ENCODE measurements at places on chromosomes 6 and 20.
A peak's percentile ranks its signal among the peaks of the same experiment; 100 is the strongest.

- no peak for DNase-seq
Measured at GRCh38 chr6:72083976-72084375, 197.6 kb downstream of the RIMS1 start.

DNA sequence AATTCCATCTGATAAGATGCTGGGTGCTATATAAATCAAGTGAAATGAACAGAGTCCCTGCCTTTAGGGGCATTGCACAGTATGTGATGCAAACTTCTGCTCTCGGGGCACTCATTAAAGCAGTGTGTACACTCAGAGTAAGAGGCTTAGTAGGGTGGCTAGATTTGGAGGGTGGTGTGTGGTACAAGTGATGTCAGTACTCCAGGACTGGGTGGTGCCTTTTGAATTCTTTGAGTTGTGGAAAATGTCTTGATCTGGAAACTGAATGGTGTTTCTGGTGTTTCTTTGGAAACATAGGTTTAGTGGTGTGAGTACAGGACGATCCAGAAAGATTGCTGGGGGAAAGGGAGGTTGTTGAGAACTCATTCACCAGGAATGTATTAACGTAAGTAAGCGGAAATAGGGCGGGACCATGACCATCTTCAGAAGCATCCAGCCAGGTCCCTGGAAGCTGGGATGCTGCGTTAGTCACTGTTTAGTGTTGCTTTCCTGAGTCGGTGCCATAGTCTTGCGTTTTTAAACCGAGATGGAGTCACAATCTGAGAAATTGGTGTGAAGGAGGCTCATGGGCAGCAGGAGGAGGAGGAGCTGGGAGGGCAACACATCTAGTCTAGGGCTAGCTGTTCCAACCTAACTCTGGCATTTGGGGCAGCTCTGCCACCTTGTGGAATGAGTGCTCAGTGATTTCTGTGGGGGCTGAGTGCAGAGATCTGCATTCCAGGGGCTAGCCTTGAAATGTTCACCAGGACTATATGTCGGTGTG lies 70.3 kb downstream of the SCAND1 start:
- DNase-seq: peak; percentile 16

DNA sequence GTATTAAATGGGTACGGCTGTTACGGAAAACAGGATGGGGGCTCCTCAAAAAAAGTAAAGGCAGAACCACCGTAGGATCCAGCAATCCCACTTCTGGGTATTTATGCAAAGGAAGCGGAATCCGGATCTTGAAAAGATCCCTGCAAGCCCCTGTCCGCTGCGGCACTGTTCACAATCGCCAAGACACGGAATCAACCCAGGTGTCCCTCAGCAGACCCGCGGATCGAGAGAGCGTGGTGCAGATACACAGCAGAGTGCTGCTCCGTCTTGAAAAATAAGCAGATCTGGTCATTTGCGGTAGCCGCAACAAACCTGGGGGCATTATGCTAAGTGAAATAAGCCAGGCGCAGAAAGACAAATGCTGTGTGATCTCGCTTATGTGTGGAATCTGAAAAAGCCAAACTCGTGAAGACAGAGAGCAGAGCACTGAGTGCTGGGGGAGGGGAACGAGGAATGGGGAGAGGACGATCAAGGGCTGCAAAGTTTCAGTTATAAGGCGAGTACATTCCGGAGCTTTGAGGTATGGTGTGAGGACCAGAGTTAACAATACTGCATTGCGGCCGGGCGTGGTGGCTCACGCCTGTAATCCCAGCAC lies 41.3 kb downstream of the NTSR1 start:
- DNase-seq: no peak

DNA sequence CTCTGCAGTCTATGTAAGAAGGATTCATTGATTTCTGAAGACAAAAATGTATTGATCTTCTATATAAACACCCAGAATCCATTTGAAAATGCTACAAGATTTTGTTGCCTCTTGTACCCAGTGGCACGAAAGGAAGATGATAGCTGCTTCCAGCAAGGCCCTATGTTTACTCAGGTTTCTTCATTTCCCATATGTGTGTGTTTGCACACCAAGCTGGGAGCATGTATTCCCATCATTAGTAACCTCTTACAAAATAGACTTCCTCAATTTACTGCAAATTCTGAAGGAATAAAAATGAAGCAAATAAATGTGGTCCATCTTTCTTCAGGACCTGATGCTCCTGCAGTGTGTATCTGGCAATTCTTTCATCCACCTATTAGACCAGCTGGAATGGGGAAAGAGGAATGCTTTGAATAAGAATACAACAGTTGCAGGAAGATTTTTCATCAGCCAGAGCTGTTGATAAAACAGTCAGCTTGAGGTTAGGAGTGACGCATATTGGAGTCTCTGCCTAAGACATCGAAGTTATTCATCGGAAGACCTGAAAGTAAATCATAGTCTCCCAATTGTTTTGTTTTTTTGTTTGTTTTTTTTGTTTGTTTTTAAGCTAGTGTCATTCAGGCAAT lies 132.3 kb downstream of the PDE7B start:
- DNase-seq: no peak

- DNase-seq: no peak
Measured at GRCh38 chr6:34360556-34360955, 31.9 kb downstream of the NUDT3 start.

GRCh38 chr6:69863766-69864165 lies 2.6 kb upstream of the COL19A1 start:
- DNase-seq: no peak

- DNase-seq: no peak
Measured at GRCh38 chr6:114194362-114195026, 148.3 kb downstream of the HS3ST5 start.

GRCh38 chr6:40804905-40805304 lies 217.7 kb upstream of the LRFN2 start:
- DNase-seq: no peak

GRCh38 chr6:150897400-150897943 lies 32.0 kb downstream of the MTHFD1L start:
- DNase-seq: no peak

- DNase-seq: no peak
Measured at GRCh38 chr6:152634773-152635172, 2.4 kb downstream of the SYNE1 start.

DNA sequence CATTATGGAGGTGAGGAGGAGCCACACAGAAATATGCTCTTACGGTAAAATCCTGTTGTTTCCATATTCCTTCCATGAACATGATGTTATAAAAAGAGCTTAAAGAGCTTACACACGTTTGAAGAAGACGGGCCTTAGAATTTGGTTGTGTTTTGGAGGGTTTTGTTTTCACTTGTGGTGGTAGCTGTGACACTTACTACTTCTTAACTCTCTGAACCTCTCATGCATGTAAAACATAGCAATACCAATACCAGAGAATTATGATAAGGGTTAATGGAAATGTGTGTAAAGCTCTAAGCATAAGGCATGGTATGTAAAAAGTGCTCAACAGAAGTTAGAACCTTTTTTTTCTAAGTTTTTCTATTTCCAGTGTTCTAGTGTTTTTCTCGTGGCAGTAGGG lies 256.1 kb upstream of the KCNQ5 start:
- DNase-seq: no peak

DNA sequence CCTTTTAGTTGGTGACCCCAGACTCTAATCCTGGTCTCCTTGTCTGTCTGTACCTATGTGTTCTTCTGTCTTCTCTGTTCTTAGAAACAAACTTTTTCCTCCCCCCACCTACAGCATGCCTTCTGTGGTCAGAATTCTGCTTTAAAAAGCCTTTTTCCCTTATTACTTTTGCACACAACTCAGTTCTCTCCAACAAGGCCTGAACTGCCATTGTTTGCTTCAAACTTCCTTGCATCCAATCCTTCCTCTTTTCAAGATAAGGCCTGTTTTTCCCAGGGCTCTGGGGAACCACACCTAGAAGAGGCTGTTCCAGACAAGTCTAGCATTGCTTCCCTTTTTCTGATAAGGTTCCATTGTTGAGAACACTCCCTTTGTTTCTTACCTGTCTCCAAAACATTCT lies 22.2 kb upstream of the NCOA3 start:
- DNase-seq: no peak

DNA sequence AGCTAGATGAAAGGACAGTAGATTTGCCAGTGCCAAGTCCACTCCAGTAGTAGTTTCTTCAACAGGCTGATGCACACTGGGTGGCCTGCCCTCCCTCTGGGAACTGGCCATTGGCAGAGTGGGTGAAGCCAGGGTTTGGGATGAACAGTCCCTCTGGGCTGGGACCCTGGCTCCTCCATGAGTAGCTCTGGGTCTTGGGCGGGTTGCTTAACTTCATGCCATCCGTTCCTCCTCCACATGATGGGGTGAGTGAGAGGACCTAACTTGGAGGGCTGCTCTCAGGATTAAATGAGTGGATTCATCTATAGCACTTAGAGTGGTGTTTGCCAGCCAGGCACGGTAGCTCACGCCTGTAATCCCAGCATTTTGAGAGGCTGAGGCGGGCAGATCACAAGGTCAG lies 47.2 kb downstream of the PLAGL2 start:
- no peak for DNase-seq

DNA sequence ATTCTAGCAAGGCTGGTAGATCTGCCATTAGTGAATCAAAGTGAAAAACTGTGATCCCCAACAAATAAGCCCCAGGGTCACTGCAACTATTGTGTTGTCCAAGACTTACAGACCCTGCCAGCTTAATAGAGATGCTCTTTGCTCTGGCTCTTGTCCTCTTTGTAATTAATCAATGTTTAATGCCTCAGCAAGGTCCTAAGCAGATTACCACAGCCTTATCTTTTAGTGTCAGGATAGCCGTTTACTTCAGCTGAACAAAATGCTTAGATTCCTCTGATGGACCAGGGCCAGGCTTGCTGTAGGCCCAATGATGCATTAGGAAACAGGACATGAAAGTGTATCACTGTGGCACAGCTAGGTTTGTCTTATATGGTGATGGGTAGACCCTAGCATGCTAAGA lies 353.3 kb downstream of the HACE1 start:
- no peak for DNase-seq

- DNase-seq: peak; percentile 41
Measured at GRCh38 chr6:36839749-36840431, 646 bp upstream of the CPNE5 start.

GRCh38 chr6:20242397-20242796 lies 30.1 kb upstream of the MBOAT1 start:
- no peak for DNase-seq

DNA sequence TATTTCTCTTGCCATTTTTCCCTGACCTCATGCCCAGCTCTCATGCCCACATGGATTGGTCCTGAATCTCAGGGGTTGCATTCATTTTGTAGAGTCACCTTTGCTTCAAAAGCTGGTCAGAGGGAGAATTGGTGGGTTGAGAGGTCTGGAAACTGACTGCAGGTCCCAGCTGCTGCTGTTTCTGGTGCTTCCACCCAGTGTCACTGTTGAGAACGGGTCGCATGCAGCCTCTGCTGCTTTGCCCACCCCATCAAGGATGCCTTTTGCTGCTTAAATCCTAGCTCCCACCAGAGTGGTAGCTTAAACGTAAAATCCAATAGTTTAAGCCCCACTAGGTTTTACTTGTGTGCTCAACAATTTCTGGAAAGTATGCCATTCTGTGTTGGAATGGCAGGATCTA lies 211.4 kb upstream of the TSHZ2 start:
- DNase-seq: no peak

DNA sequence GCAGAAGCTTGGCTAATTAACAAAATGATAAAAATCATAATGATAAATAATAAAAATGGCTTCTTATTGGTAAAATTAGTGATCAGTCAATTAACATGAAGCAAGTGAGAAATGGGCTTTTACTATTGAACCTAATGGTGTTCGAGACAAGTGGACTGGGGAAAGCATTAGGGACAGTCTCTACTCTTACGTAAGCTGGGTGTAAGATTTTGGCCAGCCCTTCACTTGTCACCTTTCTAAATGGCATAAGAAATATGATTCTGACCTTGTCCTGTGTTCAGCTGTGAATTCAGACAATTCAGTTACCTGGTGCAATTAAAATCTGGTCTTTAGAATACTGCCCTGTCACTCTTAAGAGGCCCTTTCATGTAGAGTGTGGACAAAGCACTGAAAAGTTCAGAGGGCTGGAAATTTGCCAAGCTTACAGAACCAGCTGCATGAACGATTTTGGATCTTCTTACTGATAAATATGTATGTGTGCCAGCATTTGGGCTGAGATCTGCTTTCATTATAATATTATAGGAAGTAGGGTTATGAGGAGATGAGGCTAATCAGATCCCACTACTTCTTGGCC lies 115.9 kb downstream of the QRSL1 start:
- DNase-seq: no peak

- DNase-seq: no peak
Measured at GRCh38 chr6:139627091-139627490, 252.6 kb upstream of the CITED2 start.

GRCh38 chr6:77482981-77483380 lies 19.7 kb upstream of the HTR1B start:
- DNase-seq: no peak

DNA sequence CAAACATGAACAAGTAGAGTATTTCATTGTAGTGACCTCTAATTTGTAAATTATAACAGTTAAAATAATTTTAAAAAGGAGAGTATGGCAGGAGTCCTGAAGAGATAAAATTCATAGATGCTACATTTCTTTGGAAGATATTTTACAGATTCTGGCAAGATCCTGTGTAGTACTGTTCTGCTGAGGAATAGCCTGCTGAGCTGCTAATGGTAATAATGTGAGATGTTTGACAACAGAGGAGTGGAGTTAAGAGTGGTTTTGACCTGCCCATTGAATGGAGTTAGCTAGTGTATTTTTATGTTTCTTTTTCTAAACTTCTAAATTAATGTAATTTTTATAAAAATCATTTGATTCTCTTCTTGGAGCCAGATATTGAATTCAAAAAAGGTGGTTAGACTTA lies 11.8 kb downstream of the CLVS2 start:
- DNase-seq: no peak

DNA sequence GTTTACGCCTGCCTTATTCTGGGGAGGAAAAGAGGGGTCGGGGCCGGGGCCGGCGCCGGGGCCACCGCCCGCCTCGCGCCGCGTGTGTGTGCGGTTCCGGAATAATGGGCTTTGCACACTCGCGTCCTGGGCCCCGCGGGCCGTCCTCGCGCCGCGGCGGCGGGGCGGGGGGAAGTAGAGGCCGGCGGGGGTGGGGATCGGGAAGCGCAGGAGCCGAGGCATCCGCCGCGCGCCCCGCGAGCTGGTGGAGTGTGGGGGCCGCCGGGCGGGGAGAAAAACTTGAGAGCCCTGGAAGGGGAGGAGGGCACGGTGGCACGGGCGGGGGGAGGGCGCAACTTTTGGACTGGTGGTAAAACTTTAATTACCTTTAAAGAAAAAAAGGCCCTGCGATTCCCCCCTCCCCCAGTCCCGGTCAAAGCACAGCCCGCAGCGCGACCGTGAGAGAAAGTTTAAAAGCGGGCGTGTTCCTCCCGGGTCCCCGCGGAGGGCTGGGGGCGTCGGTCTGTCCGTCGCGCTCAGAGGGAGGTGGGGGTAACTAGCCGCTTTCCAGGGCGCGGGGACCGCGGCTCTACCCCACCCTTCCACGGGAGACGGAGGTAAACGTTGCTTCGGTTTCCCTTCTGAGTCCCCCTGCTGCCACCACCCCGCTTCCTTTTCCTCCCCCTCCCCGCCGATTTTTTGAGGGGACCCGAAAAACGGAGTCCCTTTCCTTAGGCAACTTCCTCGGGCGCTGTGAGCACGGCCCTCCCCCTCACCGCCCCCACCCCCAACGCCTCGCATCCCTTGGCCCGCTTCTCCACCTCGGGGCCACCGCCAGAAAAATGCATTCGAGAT lies 1.9 kb downstream of the L3MBTL3 start:
- peak; percentile 39 for DNase-seq

- DNase-seq: no peak
Measured at GRCh38 chr20:44637042-44637441, 14.5 kb downstream of the ADA start.
